ENCODE measurements at places on chromosomes 5 and 9.

GRCh38 chr5:17190242-17190778 lies 27.1 kb upstream of the BASP1 start:
- DNase-seq = no peak

- DNase-seq = no peak
These were observed 215.8 kb downstream of the HSPA4 start for GRCh38 chr5:133267601-133268000.

GRCh38 chr5:37951946-37952721 lies 112.3 kb upstream of the GDNF start:
- no peak for DNase-seq

DNA sequence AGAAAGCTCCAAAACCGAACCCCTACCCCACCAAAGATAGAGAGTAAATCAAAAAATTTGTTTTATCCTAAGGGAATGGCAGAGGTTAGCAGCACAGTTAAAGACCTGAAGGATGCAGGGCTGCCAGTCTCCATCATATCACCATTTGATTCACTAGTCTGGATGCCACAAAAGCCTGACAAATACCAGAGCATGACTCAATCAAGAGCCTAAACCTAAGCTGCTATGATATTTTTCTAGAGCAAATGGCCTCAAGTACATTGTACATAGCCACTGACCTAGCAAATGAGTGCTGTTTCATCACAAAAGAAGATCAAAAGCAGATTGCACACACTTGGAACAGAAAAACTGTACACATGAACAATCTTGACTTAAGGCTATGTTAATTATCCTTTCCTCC lies 48.0 kb downstream of the DPYSL3 start:
- DNase-seq = no peak

Measured in lower leg skin (tissue), 4 donors.